ENCODE measurements at places on chromosomes 7 and 10. TPM values are rescaled to one million over a fixed set of nuclear protein-coding genes. Genes with fewer than 3 reads are reported as not detected.

DNA sequence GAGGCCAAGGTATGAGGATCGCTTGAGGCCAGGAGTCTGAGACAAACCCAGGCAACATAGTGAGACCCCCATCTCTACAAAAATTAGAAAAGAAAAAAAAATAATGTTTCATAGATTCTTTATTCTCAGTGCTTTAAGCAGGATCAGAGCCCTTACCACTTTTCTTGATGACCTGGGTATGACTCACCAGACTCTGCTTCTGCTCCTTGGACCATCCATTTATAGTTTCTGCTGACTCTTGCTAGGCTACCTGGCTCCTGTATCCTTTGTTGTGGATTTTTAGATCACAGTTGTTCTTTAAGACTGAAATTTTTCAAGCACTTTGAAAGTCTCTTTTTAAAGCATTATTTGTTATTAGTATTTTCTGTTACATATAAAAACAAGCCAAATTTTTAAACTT lies 411.1 kb downstream of the GFRA1 start:
- DNase-seq: peak; percentile 72

- DNase-seq: no peak
Observed at GRCh38 chr10:119501690-119502089, 40.8 kb downstream of the RGS10 start.

DNA sequence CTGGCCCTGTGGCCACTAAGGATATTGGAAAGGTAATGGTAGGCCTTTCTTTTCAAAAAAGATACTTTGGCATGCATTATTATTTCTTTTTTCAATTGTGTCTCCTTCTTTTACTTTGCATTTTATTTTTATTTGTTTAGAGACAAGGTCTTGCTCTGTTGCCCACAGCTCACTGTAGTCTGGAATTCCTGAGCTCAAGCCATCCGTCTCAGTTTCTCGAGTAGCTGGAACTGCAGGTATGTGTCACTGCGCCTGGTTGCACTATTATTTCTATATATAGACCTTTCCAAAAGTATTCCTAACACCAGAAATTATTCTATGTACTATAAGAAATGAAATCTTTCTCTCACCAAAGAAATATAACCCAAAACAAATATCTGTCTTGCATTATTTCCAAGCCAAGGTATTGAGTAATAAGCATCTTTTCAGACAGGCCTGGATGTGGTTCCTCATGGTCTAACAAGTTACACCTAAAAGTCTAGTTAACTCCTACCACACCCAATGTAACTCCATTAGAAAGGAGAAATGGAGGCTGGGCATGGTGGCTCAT lies 500.8 kb upstream of the ANKRD30A start:
- DNase-seq: no peak

- DNase-seq: no peak
Observed at GRCh38 chr7:152342796-152343195, 93.0 kb downstream of the KMT2C start.

GRCh38 chr10:44771233-44771995 lies 139.7 kb upstream of the TMEM72 start:
- no peak for DNase-seq

The CCDC146 gene
- total RNA-seq: 1.2 TPM
